ENCODE measurements at places on chromosomes 16 and 17. TPM values are rescaled to one million over a fixed set of nuclear protein-coding genes. Genes with fewer than 3 reads are reported as not detected.

Gene CLEC16A
- polyA plus RNA-seq: 27.0 TPM

Gene NPB
- polyA plus RNA-seq: 0.90 TPM

Gene FBXW10
- 1.0 TPM for polyA plus RNA-seq

Gene NPW
- polyA plus RNA-seq: 3.8 TPM

Gene RAB34
- polyA plus RNA-seq: 181 TPM

Gene PTX4
- not detected for polyA plus RNA-seq

Gene CCL18
- polyA plus RNA-seq: not detected

Gene C17orf50
- polyA plus RNA-seq: not detected

Gene HOXB1
- polyA plus RNA-seq: 0.38 TPM

Gene CCDC154
- 2.6 TPM for polyA plus RNA-seq

Gene MYH1
- polyA plus RNA-seq: 0.05 TPM

Gene CHMP6
- 28.4 TPM for polyA plus RNA-seq

Gene TNFRSF13B
- polyA plus RNA-seq: not detected

DNA sequence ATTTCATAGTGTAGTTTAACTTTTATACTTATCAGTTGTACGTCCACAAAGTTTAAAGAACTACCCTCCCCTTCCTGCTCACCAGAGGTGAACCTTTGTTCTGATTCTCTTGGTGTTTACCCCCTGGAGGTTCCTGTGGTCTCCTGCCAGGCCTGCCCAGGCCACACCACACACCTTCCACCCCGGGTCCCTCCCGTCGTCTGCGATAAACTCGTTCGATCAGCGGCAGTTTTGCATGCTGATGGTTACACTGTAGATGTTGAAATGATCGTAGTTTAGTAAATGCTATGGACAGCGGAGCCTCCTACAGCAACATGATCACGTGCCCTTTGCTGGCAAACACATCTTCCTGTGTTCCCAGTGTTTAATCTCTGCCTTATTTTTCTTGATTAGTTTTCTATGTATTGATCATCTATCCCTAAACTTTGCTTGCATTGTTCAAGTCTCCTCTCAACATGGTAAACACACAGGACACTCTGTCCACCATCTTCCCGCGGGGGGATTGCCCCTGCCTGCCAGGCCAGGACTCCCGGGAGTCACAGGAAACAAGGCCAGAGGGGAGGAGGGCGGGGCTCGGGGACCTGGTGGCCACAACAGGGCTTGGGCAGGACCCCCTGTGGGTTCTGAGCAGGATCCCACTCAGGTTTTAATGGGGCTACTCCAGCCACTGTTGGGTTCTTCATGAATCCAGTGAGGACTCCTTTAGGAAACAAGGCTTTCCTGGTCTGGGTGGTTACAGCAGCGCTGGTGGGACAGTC, 2.8 kb upstream of the ACSF3 start:
- DNase-seq: no peak

DNA sequence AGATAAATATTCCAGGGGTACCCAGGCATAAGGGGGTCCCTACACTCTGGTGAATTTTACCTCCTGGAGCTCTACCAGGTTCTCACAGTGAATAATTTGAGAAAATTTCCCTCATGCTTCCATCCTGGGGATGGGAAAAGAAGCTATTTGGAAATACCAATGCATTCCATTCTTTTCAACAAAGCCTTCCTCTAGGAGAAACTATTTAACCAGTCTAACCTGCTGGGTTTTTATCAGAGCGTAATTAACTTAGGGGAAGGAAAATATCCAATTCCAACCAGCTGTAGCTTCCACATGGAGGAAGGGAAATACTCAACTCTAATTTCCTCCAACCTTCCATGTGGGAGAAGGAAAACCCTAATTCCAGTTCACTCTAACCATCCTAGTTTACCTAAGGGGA, 17.0 kb downstream of the MFSD6L start:
- no peak for DNase-seq

GRCh38 chr16:19706846-19707245, 11.2 kb downstream of the KNOP1 start:
- DNase-seq: no peak

GRCh38 chr17:27526604-27527002, 70.4 kb downstream of the KSR1 start:
- no peak for DNase-seq

DNA sequence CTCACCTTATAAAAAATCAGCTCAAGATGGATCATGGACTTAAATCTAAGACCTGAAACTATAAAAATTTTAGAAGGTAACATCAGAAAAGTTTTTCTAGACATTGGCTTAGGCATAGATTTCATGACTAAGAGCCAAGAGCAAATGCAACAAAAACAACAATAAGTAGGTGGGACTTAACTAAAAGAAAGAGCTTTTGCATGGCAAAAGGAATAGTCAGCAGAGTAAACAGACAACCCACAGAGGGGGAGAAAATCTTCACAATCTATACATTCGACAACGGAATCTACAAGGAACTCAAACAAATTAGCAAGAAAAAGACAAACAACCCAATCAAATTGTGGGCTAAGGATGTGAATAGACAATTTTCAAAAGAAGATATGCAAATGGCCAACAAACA, 368.4 kb upstream of the KIF2B start:
- no peak for DNase-seq

GRCh38 chr16:14454391-14454790, 175.7 kb downstream of the PARN start:
- no peak for DNase-seq

DNA sequence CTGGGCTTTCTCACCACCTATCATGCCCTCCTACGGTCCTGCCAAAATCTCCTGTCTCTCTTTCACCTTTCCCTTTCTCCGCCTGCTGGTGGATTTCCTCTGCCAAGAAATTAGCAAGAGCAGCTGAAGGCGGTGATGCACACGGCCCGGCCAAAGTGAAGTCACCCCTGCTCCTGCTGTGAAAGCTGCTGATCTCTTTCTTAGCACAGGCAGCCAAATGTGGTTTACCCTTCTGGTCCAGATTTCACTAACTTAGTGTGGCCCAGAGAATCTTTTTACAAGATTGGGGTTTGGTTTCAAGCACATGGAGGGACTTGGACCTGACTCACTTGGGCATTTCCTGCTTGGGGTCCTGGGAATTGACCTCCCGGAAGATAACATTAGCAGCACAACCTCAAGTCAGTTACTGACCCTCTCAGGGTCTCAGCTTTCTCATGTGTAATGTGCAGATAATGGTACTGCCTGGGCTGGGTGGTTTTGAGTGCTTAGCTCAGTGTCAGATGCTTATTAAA, 155.7 kb downstream of the SOCS1 start:
- no peak for DNase-seq

GRCh38 chr17:44932096-44932786, 15.3 kb downstream of the KIF18B start:
- DNase-seq: no peak

GRCh38 chr16:30115238-30115637, 1.9 kb upstream of the GDPD3 start:
- no peak for DNase-seq

- DNase-seq: no peak
Measured at GRCh38 chr17:79372470-79373238, 238.2 kb downstream of the RBFOX3 start.

DNA sequence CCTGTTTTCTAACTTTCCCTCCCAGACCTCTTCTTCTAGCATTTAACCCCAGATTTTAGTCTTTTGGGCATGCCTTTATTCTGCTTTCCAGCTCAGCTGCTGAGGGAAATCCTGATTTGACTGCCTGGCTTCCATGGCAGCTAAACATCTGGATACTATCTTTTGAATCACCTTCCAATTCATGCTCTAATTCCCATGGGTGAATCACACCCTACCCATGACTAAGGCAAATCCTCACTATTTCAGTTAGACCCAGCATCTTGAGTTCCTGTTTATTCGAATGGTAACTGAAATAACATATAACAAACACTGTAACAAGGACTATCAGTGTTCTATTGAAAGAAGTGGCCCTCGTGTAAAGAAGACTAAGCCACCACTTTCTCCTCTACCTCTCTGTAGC, 29.8 kb downstream of the CA10 start:
- DNase-seq: no peak

DNA sequence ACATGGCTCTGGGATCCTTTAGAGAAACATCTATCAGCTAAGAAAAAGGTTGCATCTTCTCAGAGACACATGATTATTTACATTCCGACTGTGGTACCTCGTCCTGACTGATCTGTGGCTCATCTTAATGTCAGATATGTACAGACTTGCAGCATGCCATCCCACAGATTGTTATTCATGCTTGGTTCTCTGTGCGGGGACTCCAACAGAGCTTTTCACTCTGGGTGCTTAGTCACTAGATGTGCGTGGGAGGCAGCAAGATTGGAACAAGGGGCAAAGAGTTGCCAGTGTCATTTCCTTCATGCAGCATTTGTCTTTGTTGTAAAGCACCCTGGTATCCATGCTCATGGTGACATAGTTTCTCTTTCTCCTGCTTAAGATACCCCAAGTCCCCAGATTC, 179.1 kb upstream of the CACNG5 start:
- no peak for DNase-seq

DNA sequence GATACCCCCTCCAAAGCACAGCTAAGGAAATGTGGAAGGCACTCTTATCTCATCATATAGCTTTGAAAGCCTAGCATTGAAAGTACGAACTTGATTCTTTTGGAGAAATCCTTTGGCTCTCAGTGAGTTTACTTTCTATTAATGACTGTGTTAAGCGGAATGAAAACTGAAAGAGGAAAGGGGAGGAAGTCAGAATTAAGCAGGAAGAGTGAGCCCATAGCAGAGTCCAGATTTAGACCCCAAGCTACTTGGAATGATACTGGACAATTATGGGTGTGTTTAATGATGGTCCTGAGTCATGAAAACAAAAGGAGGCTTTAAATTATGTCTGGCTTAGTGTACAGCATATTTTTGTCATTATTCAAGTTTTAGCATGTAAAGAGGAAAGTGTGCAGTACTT, 42.2 kb downstream of the TENT4B start:
- DNase-seq: no peak

DNA sequence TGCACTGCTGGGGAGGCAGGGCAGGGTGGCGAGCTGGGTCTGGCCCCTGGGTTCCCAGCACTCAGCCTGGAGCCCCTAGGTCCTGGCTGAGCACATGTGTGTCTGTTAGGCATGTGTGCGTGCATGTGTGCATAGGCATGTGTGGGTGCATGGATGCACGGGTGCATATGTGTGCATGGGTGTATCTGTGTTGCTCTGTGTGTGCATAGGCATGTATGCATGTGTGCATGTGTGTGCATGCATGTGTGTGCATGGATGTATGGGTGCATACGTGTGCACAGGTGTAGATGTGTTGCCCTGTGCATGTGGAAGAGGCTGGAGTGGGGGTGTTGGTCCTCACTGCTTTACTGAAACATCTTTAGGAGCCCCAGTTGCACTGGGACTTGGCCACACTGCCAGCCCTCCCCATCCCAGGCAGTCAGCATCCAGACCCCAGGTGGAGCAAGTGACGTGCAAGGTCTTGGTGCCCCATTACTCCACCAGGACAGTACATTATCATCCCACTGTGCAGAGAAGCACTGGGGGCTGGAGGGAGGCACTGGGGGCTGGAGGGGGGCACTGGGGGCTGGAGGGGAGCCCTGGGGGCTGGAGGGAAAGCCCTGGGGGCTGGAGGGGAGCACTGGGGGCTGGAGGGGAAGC, 10.4 kb upstream of the DPEP1 start:
- DNase-seq: no peak

DNA sequence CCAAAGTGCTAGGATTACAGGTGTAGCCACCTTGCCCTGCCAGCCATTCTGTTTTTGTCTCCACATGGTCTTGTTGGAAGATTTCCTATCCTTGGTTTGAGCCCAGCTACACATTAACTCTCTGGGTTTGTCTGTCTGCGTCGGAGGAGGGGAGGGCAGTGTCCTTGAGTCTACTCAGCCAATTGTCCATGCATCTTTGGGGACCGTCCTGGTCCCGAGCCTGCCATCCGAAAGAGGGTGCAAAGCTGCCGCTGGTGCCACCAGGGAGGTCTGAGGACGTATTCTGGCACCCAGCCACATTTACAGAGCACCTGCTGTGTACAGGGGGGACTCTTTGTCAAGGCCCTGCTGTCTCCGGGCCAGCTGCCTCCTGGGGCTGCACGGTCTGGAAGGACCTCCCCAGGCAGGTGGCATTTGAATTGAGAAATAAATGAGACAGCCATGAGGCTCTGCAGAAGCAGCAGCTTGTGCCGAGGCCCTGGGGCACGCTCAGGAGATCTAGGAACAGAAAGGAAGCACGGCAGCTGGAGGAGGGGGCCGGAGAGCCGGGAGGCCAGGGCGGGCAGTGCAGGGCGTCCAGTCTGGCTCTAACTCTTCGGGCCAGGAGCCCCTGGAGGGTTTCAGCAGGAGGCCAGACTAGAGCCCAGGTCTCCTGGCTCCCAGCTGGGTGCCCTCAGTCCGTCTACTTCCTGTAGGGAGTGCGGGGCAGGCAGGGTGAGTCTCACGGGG, 1.5 kb downstream of the CYBA start:
- DNase-seq: no peak

GRCh38 chr16:81524382-81524781, 79.8 kb downstream of the CMIP start:
- no peak for DNase-seq

DNA sequence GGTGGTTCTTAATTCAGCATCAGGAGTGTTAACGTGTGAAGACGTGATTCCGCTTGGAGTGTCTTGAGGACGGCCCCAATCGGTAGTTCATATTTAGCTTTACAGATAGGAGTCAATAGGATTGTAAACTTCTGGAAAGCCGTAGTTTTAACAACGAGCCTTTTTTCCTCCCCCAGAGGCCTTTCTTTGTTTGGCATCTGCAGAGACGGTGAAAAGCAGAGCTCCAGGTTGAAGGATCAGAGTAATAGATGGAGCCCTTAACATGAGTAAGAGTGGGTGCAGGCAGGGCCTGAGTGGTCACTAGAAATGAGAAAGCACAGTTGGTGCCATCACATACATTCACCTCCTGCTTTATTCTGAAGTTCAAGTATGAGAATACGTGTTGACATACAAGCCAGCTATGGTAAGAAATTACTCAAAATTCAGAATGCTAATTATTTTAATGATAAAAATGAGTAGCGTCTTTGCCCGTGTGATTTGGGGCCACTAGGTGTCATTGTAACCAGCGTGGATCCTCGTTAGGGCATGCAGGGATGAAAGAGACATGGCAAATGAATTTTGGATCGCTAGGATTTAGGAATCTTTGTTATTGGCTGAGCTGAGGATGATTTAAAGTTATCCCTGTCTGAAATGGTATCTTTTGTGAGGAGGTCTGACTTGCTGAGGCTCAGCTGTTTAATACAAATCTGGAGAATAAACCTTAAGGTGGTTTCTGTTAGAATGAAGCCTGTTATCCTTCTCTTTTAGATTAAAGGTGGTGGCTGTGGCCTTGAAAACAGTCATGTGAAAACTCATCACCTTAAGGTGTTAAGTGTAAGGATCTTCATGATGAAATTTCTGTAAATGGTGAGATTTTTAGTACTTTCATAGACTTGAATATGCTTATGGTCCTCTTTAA, 18.6 kb downstream of the PRCD start:
- no peak for DNase-seq

- DNase-seq: no peak
Measured at GRCh38 chr16:3434373-3434772, 8.9 kb downstream of the ZNF597 start.

Data from left kidney (tissue), 8 donors.